IMR-90 (cell line): ENCODE measurements at places on chromosomes 13 and 19. TPM values are rescaled to one million over a fixed set of nuclear protein-coding genes. Genes with fewer than 3 reads are reported as not detected.
A peak's percentile ranks its signal among the peaks of the same experiment; 100 is the strongest.

- H3K27ac ChIP-seq = peak within 1 kb of the TSS; percentile 97
- peaks cover 13% of the 10 kb centered on the region for H3K4me1 ChIP-seq
- H3K27me3 ChIP-seq = no peaks in the 10 kb centered on the region
Measured at GRCh38 chr19:35756377-35757230, at the start of gene HSPB6. Gene HSPB6 (minus strand): TSS chr19:35757029. CDS start chr19:35757008, 21 bp downstream.

The GPC5 gene
- total RNA-seq = 1.1 and 1.8 TPM in 2 replicates

The LRRC4B gene
- not detected in 2 replicates for total RNA-seq

The ZSCAN5A gene
- total RNA-seq = 3.6 and 4.3 TPM in 2 replicates

The FREM2 gene
- not detected in 2 replicates for total RNA-seq

The KLK3 gene
- total RNA-seq = not detected in 2 replicates

The RNF113B gene
- not detected in 2 replicates for total RNA-seq

The PTH2 gene
- total RNA-seq = not detected in 2 replicates

GRCh38 chr19:7799640-7800355, 30.2 kb upstream of the EVI5L start:
- DNase-seq = peak; percentile 81
- no peaks in the 10 kb centered on the region for H3K36me3 ChIP-seq
- H3K27ac ChIP-seq = no peak overlapping the region
- peak overlapping the region; percentile 20 for H3K4me3 ChIP-seq

The KMT2B gene
- 1.9 and 3.0 TPM in 2 replicates for total RNA-seq

The ADAMTSL5 gene
- total RNA-seq = 0.83 and 0.90 TPM in 2 replicates

DNA sequence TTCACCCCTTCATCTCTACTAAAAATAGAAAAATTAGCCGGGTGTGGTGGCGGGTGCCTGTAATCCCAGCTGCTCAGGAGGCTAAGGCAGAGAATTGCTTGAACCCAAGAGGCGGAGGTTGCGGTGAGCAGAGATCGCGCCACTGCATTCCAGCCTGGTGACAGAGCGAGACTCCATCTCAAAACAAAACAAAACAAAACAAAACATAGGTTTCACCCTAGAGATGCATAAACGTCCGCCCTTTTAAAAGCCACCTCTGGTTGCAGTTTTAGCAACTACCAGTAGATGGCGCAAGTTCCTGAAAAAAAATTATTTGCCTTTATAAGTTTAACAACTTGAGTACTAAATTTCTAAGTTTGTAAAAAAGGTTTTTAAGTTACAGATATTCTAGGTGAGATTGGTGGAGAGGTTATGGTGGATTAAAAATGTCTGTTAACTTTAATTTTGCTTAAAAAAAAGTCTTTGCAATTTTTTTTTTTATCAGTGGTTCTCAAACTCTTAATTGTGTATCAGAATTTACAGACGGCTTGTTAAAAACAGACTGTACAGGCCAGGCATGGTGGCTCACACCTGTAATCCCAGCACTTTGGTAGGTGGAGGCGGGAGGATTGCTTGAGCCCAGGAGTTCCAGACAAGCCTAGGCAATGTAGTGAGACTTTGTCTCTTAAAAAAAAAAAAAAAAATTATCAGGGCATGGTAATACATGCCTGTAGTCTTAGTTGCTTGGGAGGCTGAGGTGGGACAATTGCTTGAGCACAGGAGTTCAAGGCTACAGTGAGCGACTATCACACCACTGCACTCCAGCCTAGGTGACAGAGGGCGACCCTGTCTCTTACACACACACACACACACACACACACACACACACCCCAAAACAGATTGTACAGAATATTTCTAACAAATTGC, 42.1 kb downstream of the NAA16 start:
- peaks cover 12% of the 10 kb centered on the region for H3K36me3 ChIP-seq
- H3K27me3 ChIP-seq = no peaks in the 10 kb centered on the region
- peaks cover 3% of the 10 kb centered on the region for H3K4me1 ChIP-seq
- peak; percentile 59 for DNase-seq

DNA sequence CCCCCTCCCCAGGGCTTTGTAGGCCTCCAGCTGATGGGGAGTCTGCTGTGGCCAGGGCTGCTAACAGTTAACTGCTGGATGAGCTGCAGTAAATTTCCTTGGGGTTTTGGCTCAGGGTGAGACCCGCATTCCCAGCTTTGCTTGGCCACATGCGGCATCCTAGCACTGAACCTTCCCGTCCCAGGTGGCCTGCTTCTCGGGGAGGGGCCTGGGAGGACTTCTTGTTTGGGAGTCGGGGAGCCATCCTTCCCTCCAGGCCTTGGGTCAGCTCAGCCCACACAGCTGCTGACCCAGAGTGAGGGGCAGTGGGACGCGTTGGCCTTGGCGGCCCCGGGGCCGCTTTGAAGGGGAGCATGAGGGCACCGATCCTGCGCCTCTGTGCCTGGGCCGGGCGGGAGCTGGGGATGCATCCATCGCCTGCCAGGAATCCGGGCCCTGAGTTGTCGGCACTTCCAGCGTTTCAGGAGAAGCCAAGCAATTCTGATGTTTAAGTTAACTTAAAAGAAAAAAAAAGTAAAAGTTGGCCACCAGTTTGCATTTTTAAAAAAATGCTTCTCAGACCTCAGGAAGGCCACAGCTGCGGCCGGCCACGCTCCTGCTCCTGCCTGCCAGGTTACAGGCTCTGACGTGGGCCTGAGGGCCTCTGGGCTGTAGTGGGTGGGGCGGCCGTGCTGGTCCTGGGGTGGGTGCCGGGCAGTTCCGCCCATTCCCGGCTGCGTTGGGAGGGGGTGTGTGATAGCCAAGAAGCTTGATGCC, 27.7 kb downstream of the CRTC1 start:
- DNase-seq = peak; percentile 78
- H3K36me3 ChIP-seq = no peaks in the 10 kb centered on the region
- peak overlapping the region; percentile 45; the same call in 1 of the 2 replicates for H3K27ac ChIP-seq
- no peaks in the 10 kb centered on the region for H3K27me3 ChIP-seq
- no peak overlapping the region for H3K4me3 ChIP-seq

GRCh38 chr13:37179645-37180044, 74.2 kb upstream of the CSNK1A1L start:
- H3K27me3 ChIP-seq = no peaks in the 10 kb centered on the region
- H3K4me3 ChIP-seq = no peak overlapping the region
- no peak overlapping the region for H3K27ac ChIP-seq
- no peak for DNase-seq

DNA sequence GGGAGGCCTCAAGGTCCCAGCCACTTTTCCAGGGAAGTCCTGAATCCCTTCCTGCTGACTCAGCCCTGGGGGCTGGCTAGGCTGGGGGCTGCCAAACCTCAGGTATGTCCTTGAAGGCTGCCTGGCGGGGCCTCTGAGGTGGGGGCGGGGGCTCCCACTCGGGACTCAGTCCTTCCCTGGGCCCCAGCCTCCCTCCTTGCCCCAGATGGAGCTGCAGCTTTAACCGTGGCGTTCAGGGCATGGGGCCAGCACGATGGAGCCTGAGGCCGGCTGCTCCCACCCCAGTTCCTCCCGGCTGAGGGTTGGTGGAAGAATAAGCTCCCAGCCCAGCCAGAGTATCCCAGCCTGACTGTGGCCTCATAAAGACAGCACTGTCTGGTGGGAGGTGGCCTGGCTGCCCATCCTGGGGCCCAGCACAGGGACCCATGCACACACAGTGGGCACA, 12.4 kb downstream of the CILP2 start:
- H3K27me3 ChIP-seq = peaks cover 12% of the 10 kb centered on the region; the same call in 1 of the 2 replicates
- H3K36me3 ChIP-seq = no peaks in the 10 kb centered on the region
- no peak overlapping the region for H3K4me3 ChIP-seq
- DNase-seq = peak; percentile 52
- no peaks in the 10 kb centered on the region for H3K4me1 ChIP-seq

DNA sequence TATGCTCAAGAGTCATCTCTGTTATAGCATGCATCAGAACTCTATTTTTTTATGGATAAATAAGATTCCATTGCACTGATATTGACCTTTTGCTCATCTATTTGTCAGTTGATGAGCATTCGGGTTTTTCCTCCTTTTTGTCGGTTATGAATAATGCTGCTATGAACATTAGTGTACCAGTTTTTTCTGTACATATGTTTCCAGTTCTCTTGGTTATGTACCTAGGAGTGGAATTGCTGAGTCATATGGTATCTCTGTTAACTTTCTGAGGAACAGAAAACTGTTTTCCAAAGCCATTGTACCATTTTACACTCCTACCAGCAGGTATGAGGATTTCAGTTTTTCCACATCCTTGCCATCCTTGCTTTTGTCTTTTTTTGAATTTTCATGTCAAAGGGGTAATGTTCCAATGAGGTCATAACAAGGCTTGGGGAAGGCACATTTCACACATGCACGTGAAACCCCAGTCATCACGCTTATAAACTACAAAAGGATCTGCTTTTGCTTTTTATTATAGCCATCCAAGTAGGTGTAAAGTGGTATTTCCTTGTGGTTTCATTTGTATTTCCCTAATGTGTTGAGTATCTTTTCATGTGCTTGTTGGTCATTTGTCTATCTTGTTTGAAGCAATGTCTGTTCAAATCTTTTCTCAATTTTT, 14.6 kb downstream of the KBTBD7 start:
- DNase-seq = peak; percentile 80
- H3K4me1 ChIP-seq = peaks cover 5% of the 10 kb centered on the region; the same call in 1 of the 2 replicates
- no peaks in the 10 kb centered on the region for H3K36me3 ChIP-seq
- H3K27ac ChIP-seq = 0 out of 2 replicates have a peak overlapping the region, but pooled peaks have one; percentile 7
- no peak overlapping the region for H3K4me3 ChIP-seq

GRCh38 chr19:5078666-5079065, 109.8 kb downstream of the KDM4B start:
- H3K4me3 ChIP-seq = no peak overlapping the region
- H3K36me3 ChIP-seq = peaks cover 75% of the 10 kb centered on the region
- no peaks in the 10 kb centered on the region for H3K27me3 ChIP-seq

- DNase-seq = no peak
- no peak overlapping the region for H3K4me3 ChIP-seq
- H3K27ac ChIP-seq = no peak overlapping the region
- H3K27me3 ChIP-seq = no peaks in the 10 kb centered on the region
- H3K36me3 ChIP-seq = no peaks in the 10 kb centered on the region
Measured at GRCh38 chr13:54536112-54536511, 1507.5 kb downstream of the OLFM4 start.

The BRCA2 gene
- 9.7 and 11.7 TPM in 2 replicates for total RNA-seq

- H3K36me3 ChIP-seq = no peaks in the 10 kb centered on the region
- H3K27me3 ChIP-seq = no peaks in the 10 kb centered on the region
- no peak for DNase-seq
- no peak overlapping the region for H3K4me3 ChIP-seq
- H3K27ac ChIP-seq = no peak overlapping the region
Measured at GRCh38 chr13:54637366-54637765, 1608.8 kb downstream of the OLFM4 start.

DNA sequence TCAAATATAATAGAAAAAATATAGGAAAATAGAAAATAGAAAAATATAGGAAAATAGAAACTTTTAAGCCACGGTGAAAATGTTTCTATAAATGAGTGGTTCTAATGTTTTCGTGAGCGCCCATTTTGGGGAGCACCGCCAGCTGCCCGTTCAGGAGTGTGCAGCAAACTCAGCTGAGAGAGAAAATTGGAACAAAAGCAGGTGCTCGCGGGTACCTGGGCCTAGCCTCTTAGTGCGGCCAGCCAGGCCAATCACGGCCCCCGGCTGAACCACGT, 204 bp upstream of the PDX1 start:
- H3K36me3 ChIP-seq = no peaks in the 10 kb centered on the region
- H3K27me3 ChIP-seq = peaks cover 88% of the 10 kb centered on the region
- peaks cover 3% of the 10 kb centered on the region; the same call in 1 of the 2 replicates for H3K4me1 ChIP-seq
- H3K4me3 ChIP-seq = no peak overlapping the region
- DNase-seq = no peak

The CYSLTR2 gene
- total RNA-seq = not detected in 2 replicates

The PDE4C gene
- 0.18 TPM in 1 of 2 replicates, not detected in the other for total RNA-seq

GRCh38 chr13:34208336-34208735, 390.4 kb downstream of the RFC3 start:
- no peak overlapping the region for H3K4me3 ChIP-seq
- no peaks in the 10 kb centered on the region for H3K36me3 ChIP-seq
- H3K4me1 ChIP-seq = peaks cover 5% of the 10 kb centered on the region
- peak; percentile 21 for DNase-seq
- no peaks in the 10 kb centered on the region for H3K27me3 ChIP-seq
- no peak overlapping the region for H3K27ac ChIP-seq

GRCh38 chr13:41554626-41555386, 97.5 kb downstream of the RGCC start:
- no peak for DNase-seq
- H3K36me3 ChIP-seq = no peaks in the 10 kb centered on the region
- H3K27ac ChIP-seq = no peak overlapping the region

- H3K27me3 ChIP-seq = no peaks in the 10 kb centered on the region
- H3K4me3 ChIP-seq = no peak overlapping the region
- no peaks in the 10 kb centered on the region for H3K4me1 ChIP-seq
- no peak overlapping the region for H3K27ac ChIP-seq
Measured at GRCh38 chr19:310141-310651, 19.0 kb upstream of the PLPP2 start.

The PHLDB3 gene
- 2.9 and 3.3 TPM in 2 replicates for total RNA-seq

The ZGLP1 gene
- total RNA-seq = 0.54 TPM in 1 of 2 replicates, not detected in the other

The CATSPERD gene
- total RNA-seq = not detected in 2 replicates

GRCh38 chr13:85806553-85807175, 7.4 kb upstream of the SLITRK6 start:
- no peaks in the 10 kb centered on the region for H3K36me3 ChIP-seq
- no peak overlapping the region for H3K27ac ChIP-seq
- H3K27me3 ChIP-seq = no peaks in the 10 kb centered on the region
- no peaks in the 10 kb centered on the region for H3K4me1 ChIP-seq
- DNase-seq = peak; percentile 61
- no peak overlapping the region for H3K4me3 ChIP-seq

The CYP4F22 gene
- total RNA-seq = not detected in 2 replicates

DNA sequence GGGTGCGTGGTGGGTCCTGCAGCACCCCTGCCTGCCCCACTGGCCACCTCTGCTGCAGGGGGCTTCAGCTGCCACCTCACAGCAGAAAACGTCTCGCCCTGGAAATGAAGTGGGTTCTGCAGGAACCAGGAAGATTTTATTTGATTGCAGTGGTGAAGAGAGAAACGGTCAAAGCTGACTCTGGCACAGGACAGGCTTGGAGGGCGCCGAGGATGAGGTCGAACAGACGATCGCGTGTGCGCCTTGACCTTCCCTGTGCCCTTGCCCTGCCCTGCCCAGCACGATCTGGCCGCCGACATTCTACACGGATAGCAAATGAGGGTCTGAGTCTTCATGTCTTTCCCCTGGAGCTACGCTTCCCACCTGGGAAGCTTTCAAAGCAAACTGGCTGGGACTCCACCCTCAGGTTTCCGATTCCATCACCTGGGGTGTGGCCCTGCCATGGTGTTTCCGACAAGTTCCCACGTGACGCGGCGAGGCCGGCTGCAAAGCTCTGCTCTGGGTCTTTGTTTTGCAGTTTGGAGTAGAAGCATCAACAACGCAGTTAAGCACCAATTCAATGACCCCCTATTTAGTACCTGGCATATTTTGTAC, 50.3 kb upstream of the TUBGCP3 start:
- no peaks in the 10 kb centered on the region for H3K36me3 ChIP-seq
- 0 out of 2 replicates have a peak, but pooled peaks cover 2% of the 10 kb centered on the region for H3K4me1 ChIP-seq
- H3K27ac ChIP-seq = no peak overlapping the region

The RUBCNL gene
- total RNA-seq = under 0.01 TPM in 1 of 2 replicates, not detected in the other

GRCh38 chr19:35946203-35946602, 10.0 kb downstream of the LRFN3 start:
- H3K27me3 ChIP-seq = peaks cover 4% of the 10 kb centered on the region; the same call in 1 of the 2 replicates
- no peak for DNase-seq
- no peak overlapping the region for H3K27ac ChIP-seq
